AG04449 (cell line): ENCODE measurements at places on chromosomes 1 and 21.

GRCh38 chr1:228830954-228831481, 95.7 kb downstream of the RHOU start:
- peak; percentile 21 for DNase-seq

DNA sequence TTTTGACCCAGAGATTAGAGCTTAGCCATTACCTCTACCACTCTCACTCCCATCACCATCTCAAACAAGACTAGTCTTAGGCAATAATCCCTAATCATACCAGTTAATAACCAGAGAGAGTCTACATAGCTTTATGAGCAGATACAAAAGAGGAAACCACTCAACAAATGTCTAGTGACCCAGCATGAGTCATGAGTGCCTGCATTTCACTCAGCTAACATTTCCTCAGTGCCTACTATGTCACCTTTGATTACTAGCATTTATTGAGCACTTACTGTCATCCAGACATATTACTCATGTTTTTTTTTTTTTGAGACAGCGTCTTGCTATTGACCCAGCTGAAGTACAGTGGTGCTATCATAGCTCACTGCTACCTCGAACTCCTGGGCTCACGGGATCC, 35.9 kb upstream of the GALNT2 start:
- no peak for DNase-seq

GRCh38 chr1:53145051-53145600, 2.7 kb upstream of the SLC1A7 start:
- no peak for DNase-seq

DNA sequence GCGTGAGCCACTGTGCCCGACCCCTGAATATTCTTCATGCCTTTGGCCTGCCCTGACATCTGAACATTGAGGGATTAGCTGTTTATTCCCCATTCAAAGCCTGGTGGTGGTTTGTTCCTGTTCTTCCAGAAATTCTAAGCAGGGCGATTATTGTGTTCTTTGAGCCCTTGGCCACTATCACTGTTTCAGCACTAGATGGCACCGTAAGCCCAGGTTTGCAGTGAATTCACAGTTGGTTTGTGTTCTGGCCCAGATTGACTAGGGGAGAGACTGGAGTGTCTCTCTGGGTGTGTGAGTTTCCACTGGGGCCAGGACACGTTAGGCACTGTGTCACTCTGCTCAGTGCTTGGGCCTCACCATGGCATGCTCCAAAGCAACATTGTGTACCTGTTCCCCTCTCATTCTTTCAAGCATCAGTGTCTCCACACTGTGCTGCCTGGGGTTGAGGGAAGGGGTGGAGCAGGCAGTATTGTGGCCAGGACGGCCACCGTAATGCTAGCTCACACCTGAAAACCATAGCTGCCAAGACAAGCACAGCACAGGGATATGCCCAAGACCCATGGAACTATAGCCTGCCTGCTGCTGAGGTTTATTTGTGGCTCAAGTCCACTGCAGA, 52.7 kb downstream of the PKN2 start:
- DNase-seq: no peak

DNA sequence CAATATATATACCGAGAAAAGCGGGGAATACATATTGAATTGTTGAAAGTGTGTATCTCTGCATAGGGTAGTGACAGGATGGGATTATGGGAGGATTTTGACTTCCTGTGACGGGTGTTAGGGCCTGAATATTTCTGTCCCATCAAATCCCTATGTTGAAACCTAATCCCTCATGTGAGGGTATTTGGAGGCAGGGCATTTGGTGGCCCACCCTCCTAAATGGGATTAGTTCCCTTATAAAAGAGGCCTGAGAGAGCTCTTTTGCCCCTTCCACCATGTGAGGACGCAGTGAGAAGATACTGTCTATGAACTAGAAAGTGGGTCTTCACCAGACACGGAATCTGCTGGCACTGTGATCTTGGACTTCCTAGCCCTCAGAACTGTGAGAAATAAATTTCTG, 137.3 kb downstream of the ZSCAN20 start:
- DNase-seq: no peak

DNA sequence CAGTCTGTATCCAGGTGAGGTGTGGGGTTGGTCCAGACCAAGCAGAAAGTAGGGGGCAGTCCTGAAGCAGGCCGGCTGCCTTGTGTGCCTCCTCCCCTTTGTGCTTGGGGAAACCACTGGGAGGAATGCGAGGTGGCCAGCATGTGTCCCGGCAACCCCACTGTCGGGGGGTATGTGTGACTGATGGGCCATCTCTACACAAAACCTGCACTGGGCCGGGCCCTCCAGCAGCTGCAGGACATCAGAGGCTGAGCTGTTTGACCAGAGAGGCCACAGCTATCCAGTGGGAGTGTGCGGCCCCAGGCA, 33.3 kb downstream of the TMEM51 start:
- no peak for DNase-seq

GRCh38 chr1:69982992-69983391, 222.4 kb downstream of the LRRC40 start:
- no peak for DNase-seq

DNA sequence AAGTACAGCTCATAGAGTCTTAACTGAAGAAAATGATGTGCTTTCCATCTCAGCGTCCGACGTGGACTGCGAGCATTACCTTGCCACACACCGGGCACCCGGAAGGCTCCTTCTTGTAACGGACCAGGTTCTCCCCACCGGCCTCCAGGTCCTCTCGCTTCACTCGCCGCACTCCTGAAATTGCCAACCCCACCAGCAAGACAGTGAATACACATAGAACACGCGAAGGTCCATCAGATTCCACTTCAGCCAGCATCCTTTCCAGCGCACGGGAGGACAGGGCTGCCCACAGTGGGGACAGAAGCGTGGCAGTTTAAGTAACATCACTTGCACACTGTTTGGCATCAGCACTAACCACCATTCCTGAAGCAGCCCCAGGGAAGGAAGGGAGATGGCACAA, 53.3 kb downstream of the PRDM15 start:
- no peak for DNase-seq

GRCh38 chr1:66368261-66368660, 165.7 kb upstream of the SGIP1 start:
- no peak for DNase-seq

GRCh38 chr1:174971466-174971865, 28.3 kb upstream of the CACYBP start:
- no peak for DNase-seq

GRCh38 chr1:63968663-63969440, 195.0 kb downstream of the ROR1 start:
- no peak for DNase-seq

GRCh38 chr1:62407398-62408009, 29.3 kb upstream of the USP1 start:
- DNase-seq: peak; percentile 12

GRCh38 chr1:107250169-107250568, 109.3 kb downstream of the NTNG1 start:
- no peak for DNase-seq

DNA sequence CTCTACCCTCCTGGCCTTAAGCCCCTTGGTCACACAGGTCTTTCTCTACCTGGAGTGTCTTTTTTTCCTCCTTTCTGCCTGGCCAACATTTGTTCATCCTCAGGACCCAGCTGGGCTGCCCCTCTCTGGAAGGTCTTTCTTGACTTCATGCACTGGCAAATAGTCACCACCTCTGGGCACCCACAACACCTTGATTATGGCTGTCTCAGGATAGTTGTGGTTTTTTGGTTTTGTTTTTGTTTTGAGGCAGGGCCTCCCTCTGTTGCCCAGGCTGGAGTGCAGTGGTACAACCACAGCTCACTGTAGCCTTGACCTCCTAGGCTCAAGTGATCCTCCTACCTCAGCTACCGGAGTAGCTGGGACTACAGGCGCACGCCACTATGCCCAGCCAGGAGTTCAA, 10.8 kb downstream of the RPS6KA1 start:
- DNase-seq: no peak

DNA sequence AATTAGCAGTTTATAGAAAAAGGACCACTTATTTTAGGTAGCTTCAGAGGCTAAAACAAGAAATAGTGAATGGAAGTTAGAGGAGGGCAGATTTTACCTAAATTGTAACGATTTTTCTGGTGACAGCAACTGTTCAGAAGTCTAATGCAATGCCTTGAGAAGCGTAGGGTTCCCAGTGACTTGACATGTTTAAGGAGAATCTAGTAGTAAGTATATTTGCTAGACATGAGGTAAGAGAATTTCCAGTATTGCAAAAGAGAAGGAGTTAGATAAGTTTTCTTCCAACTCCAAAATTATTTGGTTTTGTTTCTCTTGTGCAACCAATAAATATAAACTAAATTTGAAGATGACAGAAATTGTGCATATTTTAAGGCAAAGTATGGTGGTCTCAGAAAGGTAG, 140.0 kb downstream of the SMYD3 start:
- peak; percentile 2 for DNase-seq

GRCh38 chr1:232893481-232894313, 56.7 kb upstream of the NTPCR start:
- no peak for DNase-seq

- no peak for DNase-seq
These were observed 28.4 kb downstream of the ACP6 start for GRCh38 chr1:147641695-147642592.

GRCh38 chr1:27779122-27779521, 6.1 kb downstream of the STX12 start:
- no peak for DNase-seq

DNA sequence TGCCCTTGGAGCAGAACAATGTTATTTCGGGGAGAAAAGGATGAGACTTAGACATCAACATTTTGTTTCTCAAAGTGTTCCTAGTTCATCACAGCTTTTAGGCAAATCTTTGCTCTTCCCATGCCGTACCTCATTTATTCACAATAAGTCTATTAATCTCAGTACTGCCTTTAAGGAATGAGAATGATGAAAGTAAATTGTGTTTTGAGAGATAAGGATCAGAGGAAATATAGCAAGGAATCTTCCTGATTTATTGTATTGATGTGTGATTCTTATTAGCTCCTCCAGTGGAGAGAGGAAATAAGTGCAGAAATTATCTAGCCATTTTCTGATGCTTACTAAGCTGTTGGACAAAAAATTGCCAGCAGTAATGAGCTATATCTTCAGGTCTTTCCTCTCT, 2.0 kb downstream of the POLR3C start:
- DNase-seq: no peak

DNA sequence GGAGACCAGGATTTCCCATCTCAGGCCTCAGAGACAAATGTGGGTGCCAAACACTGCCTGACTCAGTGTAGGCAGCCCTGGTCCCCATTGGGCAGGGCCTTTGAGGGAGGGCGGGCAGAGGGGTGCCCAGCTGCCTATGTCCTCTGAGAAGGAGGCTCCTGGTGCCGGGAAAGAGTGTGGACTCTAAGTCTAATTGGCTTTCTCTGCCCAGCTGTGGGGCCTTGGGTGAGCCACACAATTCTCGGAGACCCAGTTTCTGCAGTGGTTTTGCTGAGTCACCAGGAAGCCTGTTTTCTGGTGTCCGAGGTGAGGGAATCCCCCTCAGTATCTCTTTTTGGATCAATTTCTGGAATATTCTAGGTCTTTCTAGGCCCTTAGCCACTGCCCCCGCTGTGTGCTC, 35.3 kb upstream of the ACTL8 start:
- peak; percentile 4 for DNase-seq

DNA sequence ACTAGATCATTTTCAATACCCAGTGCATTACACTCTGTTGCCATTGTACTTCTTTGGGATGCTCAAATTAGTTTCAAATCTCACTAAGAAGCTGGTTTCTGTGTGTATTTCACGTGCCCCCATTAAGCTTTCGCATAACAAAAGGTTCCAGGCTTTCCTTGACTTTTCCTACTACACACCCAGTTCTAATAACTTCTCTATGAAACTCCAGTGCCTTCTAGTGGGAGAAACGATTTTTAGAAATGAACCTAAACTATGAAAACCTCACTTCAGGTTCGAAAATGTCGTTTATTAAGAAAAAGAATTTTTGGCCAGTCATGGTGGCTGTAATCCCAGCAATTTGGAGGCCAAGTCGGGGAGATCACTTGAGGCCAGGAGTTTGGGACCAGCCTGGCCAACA, 2.8 kb downstream of the CFHR4 start:
- DNase-seq: no peak

DNA sequence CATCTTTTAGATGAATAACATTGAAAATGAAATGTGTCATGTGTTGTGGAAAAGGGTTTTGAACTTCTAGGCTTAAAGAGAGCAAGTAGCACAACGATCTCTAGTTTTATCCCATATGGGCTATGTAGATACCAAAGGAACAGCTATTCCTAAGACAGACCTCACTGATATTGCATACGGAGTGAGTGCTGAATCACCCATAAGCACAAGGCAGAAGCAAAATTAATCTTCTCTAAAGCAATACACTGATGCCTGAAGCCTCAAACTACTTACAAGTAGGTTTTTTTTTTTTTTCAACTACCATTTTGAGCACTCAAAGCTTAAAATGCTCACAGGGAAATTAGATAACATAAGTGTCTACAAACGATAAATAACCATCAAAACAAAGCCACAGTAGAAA, 5.0 kb upstream of the KMO start:
- DNase-seq: no peak

- DNase-seq: no peak
These were observed 77.9 kb downstream of the LAMC1 start for GRCh38 chr1:183101081-183101480.
